ENCODE measurements at places on chromosomes 11 and 22. TPM values are rescaled to one million over a fixed set of nuclear protein-coding genes. Genes with fewer than 3 reads are reported as not detected.

DNA sequence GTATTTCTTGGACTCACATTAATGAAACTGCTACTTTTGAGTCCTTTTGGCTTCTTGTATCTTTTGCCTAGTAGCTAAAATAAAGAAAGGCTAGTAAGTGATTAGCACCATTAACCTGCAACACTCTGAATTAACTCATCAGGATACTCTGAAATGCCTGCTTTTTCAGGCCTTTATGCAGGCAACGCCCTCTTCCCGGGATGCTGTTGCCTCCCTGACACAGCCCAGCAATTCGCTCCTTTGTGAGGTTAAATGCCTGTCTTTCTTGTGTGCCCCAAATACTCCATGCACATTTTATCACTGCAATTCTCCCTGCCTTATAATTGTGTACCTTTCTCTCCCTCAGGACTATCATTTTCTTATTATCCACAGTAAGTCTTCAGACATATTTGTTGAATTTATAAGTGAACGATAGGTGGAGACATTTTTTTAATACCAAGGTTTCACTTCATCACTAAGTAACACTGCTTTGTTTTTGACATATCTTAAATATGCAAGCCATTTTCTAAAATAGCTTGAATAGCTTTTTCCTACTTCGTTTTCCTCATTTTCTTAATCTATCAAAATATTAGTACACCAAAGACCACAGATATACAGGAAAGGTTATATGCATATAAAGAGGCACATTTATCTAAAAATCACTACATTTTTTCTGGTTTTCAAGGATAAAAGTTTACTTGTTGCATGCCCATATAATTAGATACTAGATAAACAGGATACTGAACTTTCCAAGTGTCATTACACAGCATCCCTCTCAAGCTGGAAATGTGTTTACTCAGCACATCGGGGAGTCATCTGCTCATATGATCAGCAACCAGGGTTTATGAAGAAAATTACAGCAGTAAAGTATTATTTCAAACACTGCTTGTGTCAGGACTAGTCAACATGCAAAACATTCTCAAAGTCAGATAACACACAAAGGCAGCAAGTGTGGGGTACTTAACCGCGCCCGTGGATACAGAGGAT, 48.5 kb upstream of the DDI1 start:
- H3K4me3 ChIP-seq = no peak overlapping the region
- H3K4me1 ChIP-seq = no peaks in the 10 kb centered on the region
- no peak for DNase-seq
- H3K27me3 ChIP-seq = no peaks in the 10 kb centered on the region

DNA sequence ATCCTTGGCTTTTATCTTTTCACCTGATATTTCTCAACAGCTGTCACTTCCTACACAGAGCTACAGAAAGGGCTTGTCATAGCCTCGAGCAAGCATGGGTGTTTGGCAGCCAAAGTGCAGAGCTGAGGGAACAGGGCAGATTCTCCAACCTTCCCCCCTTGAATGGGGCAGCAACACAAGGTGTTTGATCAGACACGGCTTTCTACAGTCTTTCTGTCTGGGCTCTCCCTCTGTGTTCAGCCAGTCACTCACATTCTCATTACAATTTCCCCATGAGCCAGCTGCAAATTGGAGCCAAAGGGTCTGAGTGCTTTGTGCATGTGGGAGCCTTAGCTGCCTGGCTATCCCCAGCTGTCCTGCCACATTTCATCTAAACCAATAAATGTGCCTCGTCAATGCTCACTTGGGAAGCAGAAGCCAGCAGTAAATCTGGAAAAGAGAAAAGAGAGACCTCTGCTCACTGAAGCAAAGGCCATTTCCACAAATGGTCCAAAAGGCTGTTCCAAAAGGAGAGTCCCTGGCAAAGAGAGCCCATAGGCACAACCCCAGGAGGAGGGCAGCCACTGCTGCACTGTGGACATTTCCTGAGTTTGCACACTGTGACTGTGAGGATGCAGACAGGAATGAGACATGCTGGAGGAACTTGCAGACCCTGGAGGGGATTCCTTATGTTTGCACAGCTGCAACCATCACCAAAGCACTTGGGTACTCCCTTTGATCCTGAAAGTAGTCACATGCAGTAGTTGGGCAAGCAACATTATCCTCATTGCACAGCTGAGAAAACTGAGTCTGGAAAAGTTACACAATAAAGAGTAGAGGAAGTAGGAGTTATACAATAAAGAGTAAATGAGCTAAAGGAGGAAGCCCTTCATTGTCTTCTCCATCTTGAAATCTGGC, 186.8 kb downstream of the FAM181B start:
- H3K27me3 ChIP-seq = no peaks in the 10 kb centered on the region
- no peak overlapping the region for H3K27ac ChIP-seq
- DNase-seq = no peak
- H3K4me3 ChIP-seq = no peak overlapping the region

- no peaks in the 10 kb centered on the region for H3K36me3 ChIP-seq
- no peak overlapping the region for H3K4me3 ChIP-seq
- peaks cover 15% of the 10 kb centered on the region for H3K27me3 ChIP-seq
- DNase-seq = no peak
- peak overlapping the region; percentile 92 for H3K27ac ChIP-seq
Observed at GRCh38 chr11:61553373-61554171, 27.3 kb downstream of the SYT7 start.

GRCh38 chr22:48659404-48659996, 1168.2 kb downstream of the BRD1 start:
- H3K4me1 ChIP-seq = no peaks in the 10 kb centered on the region
- no peak overlapping the region for H3K4me3 ChIP-seq
- H3K27ac ChIP-seq = no peak overlapping the region
- H3K27me3 ChIP-seq = peaks cover 48% of the 10 kb centered on the region
- H3K36me3 ChIP-seq = no peaks in the 10 kb centered on the region
- no peak for DNase-seq

DNA sequence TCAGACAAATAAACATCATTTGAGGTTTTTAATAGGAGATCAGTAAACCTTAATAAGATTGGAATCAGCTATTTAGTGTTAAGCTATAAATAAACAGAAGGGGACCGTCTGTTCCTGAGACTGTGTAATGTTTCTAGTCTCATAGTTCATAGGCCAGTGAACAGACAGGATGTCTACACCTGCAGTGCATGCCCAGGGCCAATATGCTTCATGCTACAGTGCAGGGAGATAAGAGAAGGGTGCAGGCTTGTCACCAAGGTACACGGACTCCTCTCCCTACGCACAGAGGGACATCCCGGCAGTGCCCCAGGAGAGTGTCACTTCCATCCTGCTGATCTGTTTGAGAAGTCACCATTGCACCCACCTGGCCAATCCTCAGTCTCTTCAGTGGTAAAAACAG, 148.6 kb downstream of the OPCML start:
- H3K27me3 ChIP-seq = peaks cover 46% of the 10 kb centered on the region
- H3K4me3 ChIP-seq = no peak overlapping the region
- H3K4me1 ChIP-seq = peaks cover 19% of the 10 kb centered on the region
- H3K27ac ChIP-seq = no peak overlapping the region
- H3K36me3 ChIP-seq = no peaks in the 10 kb centered on the region

- DNase-seq = peak; percentile 38
- no peak overlapping the region for H3K4me3 ChIP-seq
- H3K4me1 ChIP-seq = peaks cover 52% of the 10 kb centered on the region
- peak overlapping the region; percentile 95 for H3K27ac ChIP-seq
Observed at GRCh38 chr11:62680825-62681240, 2.0 kb upstream of the UBXN1 start.

DNA sequence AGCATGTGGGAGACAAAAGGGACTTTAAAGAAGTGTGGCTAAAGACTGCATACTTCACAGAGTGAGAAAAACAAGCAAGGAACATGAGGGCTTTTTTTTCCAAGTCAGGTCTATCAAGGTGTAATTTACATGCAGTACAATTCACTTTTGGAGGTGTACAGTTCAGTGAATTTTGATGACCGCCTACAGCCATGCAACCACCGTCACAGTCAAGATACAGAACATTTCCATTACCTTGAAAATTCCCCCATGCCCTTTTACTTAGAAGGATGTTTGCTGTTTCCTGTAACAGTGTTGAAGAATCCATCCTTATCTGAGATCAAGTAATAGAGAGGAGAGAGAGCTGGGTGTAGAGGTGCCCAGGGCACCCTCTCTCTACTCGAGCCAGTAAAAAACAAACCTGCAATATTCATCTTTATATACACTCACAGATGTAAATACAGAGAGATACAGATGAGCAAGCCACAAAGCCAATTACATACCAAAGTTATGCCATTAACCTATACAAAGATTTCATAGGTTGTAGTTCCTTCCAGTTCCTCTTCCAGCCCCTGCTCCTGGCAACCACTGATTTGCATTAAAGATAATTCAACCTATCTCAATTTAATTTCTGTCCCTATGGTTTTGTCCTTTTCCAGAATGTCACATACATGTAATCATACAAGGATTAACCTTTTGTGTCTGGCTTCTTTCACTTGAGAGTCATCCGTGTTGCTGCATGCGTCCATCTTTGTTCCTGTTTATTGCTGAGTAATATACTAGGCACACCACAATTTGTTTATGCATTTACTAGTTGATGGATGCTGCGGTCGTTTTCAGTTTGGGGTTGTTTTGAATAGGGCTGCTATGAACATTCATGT, 35.0 kb upstream of the RASD2 start:
- no peak overlapping the region for H3K4me3 ChIP-seq
- H3K27me3 ChIP-seq = peaks cover 26% of the 10 kb centered on the region
- no peaks in the 10 kb centered on the region for H3K36me3 ChIP-seq
- no peak overlapping the region for H3K27ac ChIP-seq

- peaks cover 9% of the 10 kb centered on the region for H3K36me3 ChIP-seq
- H3K27me3 ChIP-seq = no peaks in the 10 kb centered on the region
- peaks cover 28% of the 10 kb centered on the region for H3K4me1 ChIP-seq
- no peak for DNase-seq
- H3K4me3 ChIP-seq = no peak overlapping the region
Observed at GRCh38 chr11:35173616-35174566, 34.9 kb downstream of the CD44 start.

SLC7A4 gene
- total RNA-seq = 0.25 TPM

ART1 gene
- total RNA-seq = 0.58 TPM

SEC14L3 gene
- total RNA-seq = not detected

IGLL1 gene
- not detected for total RNA-seq

PCF11 gene
- total RNA-seq = 25.8 TPM

KCNJ4 gene
- 45.7 TPM for total RNA-seq

GAL3ST1 gene
- total RNA-seq = 0.16 TPM

MUC6 gene
- total RNA-seq = not detected

Data from left ventricle myocardium inferior (tissue), 1 donor.